ENCODE measurements at places on chromosomes 2 and 18. TPM values are rescaled to one million over a fixed set of nuclear protein-coding genes. Genes with fewer than 3 reads are reported as not detected.

The PLCD4 gene
- total RNA-seq: 0.16 TPM

DNA sequence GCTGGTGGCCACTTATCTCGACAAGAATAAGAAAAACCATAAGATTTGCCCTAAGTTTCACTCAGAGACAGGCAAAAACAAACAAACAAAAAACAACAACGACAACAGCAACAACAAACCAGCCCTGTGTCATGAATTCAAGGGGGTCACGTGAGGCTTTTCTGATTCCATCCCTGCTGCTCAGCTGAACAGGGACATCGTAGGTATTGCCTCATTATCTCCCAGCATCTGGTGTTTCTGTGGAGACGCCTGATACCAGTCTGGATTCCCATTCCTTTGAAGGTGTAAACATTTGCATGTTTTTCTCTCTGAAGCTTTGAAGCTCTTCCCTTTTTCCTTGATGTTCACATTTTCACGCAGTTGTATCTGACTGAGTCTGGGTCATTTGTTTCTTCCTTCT is 117.4 kb downstream of the KCNF1 start:
- no peak overlapping the region for H3K27ac ChIP-seq
- H3K4me3 ChIP-seq: no peak overlapping the region
- no peaks in the 10 kb centered on the region for H3K36me3 ChIP-seq
- H3K4me1 ChIP-seq: no peaks in the 10 kb centered on the region
- H3K27me3 ChIP-seq: no peaks in the 10 kb centered on the region
- DNase-seq: no peak

DNA sequence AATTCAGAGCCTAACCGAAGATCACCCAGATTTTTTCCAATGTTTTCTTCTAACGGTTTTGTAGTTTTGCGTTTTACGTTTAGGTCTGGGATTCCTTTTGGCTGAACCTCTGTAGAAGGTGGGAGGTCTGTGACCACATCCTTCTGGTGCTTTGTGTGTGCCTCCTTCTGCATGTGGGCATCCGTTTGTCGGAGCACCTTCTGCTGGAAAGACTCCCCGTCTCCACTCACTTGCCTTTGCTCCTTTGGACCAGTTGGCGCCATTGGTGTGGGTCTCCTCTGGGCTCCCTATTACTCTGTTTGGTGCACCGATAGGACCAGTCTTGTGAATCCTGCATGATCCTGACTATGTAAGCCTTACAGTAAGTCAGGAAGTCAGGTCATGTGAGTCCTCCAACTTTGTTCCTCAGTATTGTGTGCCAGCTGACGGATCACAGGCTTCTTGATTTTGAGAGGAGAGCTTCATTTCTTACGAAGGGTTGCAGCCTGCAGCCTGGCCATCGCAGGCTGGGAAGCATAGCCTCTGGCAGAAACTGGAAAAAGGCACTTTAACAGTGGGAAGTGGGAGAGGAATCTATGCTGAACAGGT is 13.6 kb downstream of the AQP12A start:
- no peaks in the 10 kb centered on the region for H3K27me3 ChIP-seq
- H3K27ac ChIP-seq: no peak overlapping the region
- H3K4me1 ChIP-seq: peaks cover 13% of the 10 kb centered on the region

- no peaks in the 10 kb centered on the region for H3K36me3 ChIP-seq
- no peak overlapping the region for H3K27ac ChIP-seq
- no peak for DNase-seq
These were observed 40.5 kb upstream of the PAPOLG start for GRCh38 chr2:60715561-60715960.

DNA sequence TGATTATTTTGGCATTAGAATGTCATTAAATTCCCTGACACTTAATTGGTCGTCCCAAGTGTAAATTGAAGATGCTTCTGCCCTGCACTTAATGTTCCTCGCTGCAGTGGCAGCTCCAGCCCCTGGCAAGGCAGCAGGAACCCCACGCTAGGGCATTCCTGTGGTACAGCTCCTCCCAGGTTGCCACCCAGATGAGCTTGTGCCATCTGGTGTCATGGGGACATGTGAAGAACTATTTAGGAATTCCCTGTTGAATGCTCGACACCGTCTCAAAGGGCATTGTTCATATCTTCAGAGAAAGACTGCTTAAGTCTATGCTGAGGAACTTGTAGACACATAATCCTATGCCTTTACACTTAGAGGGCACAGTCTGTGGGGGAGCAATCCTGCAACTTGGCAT is 38.9 kb downstream of the BCL2L11 start:
- H3K27ac ChIP-seq: no peak overlapping the region
- no peaks in the 10 kb centered on the region for H3K27me3 ChIP-seq
- peaks cover 5% of the 10 kb centered on the region for H3K4me1 ChIP-seq
- no peak overlapping the region for H3K4me3 ChIP-seq
- H3K36me3 ChIP-seq: no peaks in the 10 kb centered on the region

GRCh38 chr2:196239622-196240587 is 68.5 kb upstream of the STK17B start:
- peak; percentile 86 for DNase-seq
- H3K36me3 ChIP-seq: no peaks in the 10 kb centered on the region
- peak overlapping the region; percentile 60 for H3K27ac ChIP-seq
- H3K4me3 ChIP-seq: peak overlapping the region; percentile 40

The LYPD6 gene
- not detected for total RNA-seq

DNA sequence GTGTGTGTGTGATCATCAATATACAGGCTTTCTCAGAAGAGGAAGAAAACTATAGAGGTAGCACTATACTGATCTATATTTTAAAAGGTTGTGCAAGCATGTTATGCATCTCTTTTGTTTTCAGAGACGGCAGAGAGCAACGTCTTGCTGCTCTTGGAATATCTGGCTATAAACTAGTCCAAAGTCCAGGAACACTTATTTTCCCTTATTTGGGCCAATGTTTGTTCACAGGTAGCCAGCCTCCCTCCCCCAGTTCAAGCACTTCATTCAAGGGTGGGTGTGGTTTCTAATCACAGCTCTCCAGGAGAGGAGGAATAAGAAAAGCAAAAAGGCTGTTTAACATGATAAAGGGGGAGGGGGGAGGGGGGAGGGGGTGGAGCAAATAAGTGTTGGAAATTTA is 4.2 kb downstream of the FZD5 start:
- H3K36me3 ChIP-seq: no peaks in the 10 kb centered on the region
- no peak overlapping the region for H3K4me3 ChIP-seq
- H3K27ac ChIP-seq: no peak overlapping the region
- no peak for DNase-seq
- H3K4me1 ChIP-seq: peaks cover 21% of the 10 kb centered on the region
- peaks cover 9% of the 10 kb centered on the region for H3K27me3 ChIP-seq

GRCh38 chr18:40159141-40160017 is 1795.7 kb upstream of the PIK3C3 start:
- H3K27me3 ChIP-seq: no peaks in the 10 kb centered on the region
- no peak overlapping the region for H3K4me3 ChIP-seq

GRCh38 chr18:24552218-24552617 is 91.8 kb downstream of the HRH4 start:
- no peaks in the 10 kb centered on the region for H3K27me3 ChIP-seq
- no peaks in the 10 kb centered on the region for H3K4me1 ChIP-seq
- H3K4me3 ChIP-seq: no peak overlapping the region
- no peaks in the 10 kb centered on the region for H3K36me3 ChIP-seq
- no peak overlapping the region for H3K27ac ChIP-seq
- DNase-seq: no peak

The E2F6 gene
- 14.7 TPM for total RNA-seq

DNA sequence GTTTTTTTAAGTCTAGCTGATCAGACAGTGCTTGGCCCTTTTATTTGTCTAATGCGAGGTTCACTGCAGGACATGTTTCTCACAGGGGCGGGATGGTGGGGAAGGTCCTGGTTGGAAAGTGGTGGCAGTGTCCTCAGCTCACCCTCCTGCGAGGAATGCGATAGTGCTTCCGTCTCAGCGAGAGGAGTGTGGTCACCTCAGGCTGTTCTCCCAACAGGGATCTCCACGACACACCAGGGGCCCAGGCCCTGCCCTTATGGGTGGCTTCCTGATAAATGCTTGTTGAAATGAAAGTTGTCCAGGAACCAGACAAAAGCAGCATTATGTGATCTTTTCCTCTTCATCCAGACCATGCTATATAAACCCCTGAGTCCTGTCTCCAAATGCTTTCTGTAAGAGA is 70.1 kb downstream of the BOLA3 start:
- DNase-seq: no peak
- H3K27me3 ChIP-seq: no peaks in the 10 kb centered on the region
- no peaks in the 10 kb centered on the region for H3K4me1 ChIP-seq
- peak overlapping the region; percentile 27 for H3K27ac ChIP-seq
- H3K36me3 ChIP-seq: peaks cover 33% of the 10 kb centered on the region

GRCh38 chr2:179393481-179393880 is 128.8 kb upstream of the SESTD1 start:
- no peak overlapping the region for H3K4me3 ChIP-seq
- no peak overlapping the region for H3K27ac ChIP-seq
- H3K36me3 ChIP-seq: no peaks in the 10 kb centered on the region

- H3K4me3 ChIP-seq: no peak overlapping the region
- no peak overlapping the region for H3K27ac ChIP-seq
- no peaks in the 10 kb centered on the region for H3K36me3 ChIP-seq
- H3K4me1 ChIP-seq: peaks cover 14% of the 10 kb centered on the region
- no peaks in the 10 kb centered on the region for H3K27me3 ChIP-seq
These were observed 19.6 kb downstream of the PELI1 start for GRCh38 chr2:64124571-64124970.

DNA sequence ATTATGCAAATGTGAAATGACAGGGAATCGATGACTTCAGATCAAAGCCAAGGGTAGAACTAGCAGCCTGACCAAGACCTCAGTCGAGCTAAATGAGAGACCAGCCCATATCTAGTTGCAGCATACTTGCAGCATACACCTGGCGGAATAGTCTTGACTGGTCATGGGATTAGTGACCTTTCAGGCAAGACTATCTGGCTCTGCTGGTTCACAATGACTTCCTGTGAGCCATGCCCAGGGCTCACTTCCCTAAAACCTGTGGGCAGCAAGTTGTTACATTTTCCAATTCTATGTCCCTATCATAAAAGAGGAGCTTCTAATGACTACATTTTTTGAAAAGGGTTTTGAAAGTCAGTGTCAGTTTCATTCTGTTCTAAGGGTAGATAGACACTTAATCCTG is 1624.9 kb upstream of the CELF4 start:
- H3K4me3 ChIP-seq: no peak overlapping the region
- no peaks in the 10 kb centered on the region for H3K36me3 ChIP-seq
- H3K27me3 ChIP-seq: no peaks in the 10 kb centered on the region
- no peak overlapping the region for H3K27ac ChIP-seq

DNA sequence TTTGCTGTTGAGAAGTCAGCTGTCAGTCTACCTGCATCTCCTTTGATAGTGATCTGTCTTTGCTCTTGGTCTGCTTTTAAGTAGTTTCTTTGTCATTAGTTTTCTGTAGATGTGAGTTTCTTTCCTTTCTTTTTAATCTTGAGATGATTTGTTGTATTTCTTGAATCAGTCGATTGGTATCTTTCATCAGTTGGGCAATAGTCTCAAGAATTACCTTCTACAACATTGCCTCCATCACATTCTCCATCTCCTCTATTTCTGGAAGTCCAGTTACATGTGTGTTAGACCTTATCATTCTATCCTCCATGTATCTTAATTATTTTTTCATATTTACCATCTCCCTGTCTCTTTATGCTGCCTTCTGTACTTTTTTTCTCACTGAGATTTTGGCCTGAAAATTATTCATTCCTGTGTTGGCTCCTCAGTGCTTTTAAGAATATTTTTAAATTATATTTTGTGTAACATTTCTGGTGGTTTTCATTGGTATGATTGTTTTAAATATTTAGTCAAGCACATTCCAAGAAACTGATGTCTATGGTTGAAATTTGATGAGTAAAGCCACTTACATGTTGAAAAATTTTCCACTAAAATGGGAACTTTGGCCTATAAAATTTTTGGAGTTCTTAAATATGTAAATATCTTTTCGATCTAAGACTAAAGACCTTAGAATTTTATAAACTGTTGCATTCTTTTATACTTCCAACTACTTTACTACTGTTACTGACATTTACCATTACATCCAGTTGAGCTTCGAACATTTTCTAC is 239.5 kb upstream of the MGAT5 start:
- H3K4me3 ChIP-seq: no peak overlapping the region
- H3K36me3 ChIP-seq: no peaks in the 10 kb centered on the region
- no peak for DNase-seq
- no peaks in the 10 kb centered on the region for H3K4me1 ChIP-seq

DNA sequence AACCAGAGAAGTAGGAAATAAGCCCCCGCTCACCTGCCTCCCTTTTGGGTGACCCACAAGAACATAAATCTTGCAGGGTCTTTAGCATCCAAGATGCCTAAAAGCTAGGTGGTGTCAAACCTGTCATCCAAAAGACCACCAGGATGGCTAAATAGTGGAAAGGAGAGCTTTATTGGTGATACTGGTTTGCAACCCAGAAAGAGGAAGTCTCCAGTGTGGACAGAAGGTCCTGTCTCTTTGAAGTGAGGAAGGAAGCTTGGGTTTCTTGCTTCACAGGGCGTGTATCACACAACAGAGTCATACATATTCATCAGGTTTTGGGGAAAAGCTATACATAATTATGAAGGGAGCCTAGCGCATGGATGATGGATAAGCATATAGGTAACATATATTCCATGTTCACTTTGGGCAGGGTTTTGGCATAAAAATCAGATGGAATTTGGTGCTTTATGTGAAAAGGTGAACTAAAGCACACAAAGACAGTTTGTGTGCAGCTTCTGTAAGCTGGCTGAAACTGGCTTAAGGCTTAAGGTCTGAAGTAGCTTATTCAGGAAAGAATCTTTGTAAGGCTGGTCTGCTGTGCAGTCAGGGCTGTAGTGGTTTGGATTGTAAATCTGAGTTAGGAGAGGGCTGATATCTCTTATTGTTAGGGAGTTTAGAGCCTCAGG is 102.2 kb upstream of the MSH2 start:
- no peak overlapping the region for H3K27ac ChIP-seq

DNA sequence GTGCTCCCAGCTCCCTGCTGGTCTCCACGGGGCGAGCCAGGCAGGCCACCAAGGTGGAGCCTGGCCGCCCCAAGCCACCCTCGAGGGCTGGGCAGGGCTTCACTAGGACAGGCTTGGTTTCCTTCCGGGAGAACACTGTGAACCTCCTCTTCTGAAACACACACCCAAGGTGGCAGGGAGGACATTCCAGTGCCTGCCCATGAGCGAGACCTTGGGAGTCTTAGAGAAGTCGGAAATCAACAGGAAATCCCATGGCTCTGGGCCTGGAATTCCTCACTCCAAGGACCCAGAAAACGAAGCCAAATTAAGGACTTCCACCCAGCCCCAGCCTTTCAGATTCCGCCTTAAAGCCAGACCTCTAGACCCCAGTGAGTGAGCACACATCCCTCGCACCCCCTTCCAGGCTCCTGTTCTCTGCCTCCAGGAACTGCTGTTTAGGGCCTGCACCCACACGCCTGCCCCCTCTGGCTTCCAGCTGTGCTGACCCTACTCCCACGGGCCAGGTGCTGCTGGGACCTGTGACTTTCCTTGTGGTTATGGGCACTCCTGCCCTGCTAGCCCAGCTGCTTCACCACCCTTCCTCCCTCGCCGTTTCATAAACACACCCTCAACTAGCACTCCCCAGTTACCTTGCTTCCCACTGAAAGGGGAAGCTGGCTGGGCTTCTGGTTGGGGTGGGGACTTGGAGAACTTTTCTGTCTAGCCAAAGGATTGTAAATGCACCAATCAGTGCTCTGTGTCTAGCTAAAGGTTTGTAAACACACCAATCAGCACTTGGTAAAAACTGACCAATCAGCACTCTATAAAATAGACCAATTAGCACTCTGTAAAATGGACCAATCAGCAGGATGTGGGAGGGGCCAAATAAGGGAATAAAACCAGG is 13.7 kb downstream of the GPR17 start:
- no peaks in the 10 kb centered on the region for H3K4me1 ChIP-seq
- H3K27me3 ChIP-seq: peaks cover 17% of the 10 kb centered on the region
- no peaks in the 10 kb centered on the region for H3K36me3 ChIP-seq
- no peak for DNase-seq

The CAPN14 gene
- 0.31 TPM for total RNA-seq

GRCh38 chr18:9901377-9901776 is 12.4 kb upstream of the VAPA start:
- no peaks in the 10 kb centered on the region for H3K4me1 ChIP-seq
- no peaks in the 10 kb centered on the region for H3K36me3 ChIP-seq
- no peak overlapping the region for H3K27ac ChIP-seq
- no peak for DNase-seq
- no peak overlapping the region for H3K4me3 ChIP-seq

The FAM237A gene
- not detected for total RNA-seq

The TCF23 gene
- total RNA-seq: not detected
